ENCODE measurements at places on chromosomes 6 and 20. TPM values are rescaled to one million over a fixed set of nuclear protein-coding genes. Genes with fewer than 3 reads are reported as not detected.

Gene PRSS16
- 0.99 TPM for total RNA-seq

- DNase-seq, result no peak
Observed at GRCh38 chr20:35776513-35777101, 4.8 kb downstream of the PHF20 start.

Gene ZFP57
- 0.59 TPM for total RNA-seq

Gene TMEM244
- 4.2 TPM for total RNA-seq

Gene DCDC2
- total RNA-seq, result 1.2 TPM

- no peak for DNase-seq
Observed at GRCh38 chr6:163255265-163255664, 159.3 kb upstream of the QKI start.

DNA sequence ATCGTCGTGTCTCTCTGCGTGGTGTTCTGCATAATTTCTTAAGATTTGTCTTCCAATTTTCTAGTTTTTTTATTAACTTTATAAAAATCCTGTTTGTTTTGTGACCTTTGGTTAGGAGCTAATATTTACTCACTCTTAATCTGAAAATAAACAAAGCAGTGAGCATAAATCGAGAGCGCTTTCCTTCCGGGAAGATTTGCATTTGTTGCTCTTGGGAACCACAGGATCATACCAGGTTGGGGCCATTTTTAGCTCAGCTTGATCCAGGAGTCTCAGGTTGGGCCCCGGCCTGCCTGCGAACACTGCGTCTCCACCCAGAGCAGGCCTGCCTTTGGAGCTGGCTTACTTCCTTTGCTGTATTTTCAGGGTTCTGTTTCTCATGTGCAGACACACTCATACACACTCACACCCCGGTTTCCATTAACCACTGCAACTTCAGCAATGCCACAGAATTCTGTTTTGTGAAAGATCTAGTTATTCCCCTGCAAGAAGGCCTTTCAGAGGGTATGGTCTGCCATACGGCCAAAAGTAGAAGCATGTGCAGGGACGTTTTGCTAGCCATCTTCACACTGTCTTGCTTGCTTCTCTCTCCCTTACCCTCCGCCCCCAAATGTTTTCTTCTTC is 17.3 kb downstream of the BPHL start:
- no peak for DNase-seq

Gene GTSF1L
- total RNA-seq, result not detected

Gene MTFR2
- 0.89 TPM for total RNA-seq

GRCh38 chr6:36297511-36297910 is 27.7 kb downstream of the PNPLA1 start:
- DNase-seq, result no peak

DNA sequence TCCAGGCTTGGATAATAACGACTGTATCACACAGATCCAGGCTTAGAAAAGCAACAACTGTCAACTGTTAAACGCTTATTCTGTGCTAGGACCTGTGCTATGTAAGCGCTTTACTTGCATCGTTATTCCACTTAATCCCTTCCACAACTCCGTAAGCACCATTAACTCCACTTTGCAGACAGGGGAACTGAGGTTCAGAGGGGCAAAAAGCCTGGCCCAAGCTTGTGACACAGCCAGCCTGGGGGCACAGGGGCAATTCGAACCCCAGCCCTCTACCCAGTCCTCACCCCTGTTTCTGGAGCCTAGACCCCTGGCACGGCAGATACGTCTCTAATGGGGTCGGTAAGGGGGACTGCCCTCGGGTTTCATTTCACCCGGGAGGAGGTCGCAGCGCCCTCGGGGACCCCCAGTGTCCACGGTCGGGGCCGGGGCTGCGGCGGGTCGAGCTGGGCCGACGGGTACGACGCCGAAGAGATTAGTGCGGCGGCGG is 411 bp downstream of the DSN1 start:
- DNase-seq, result no peak

Gene LY6G6F
- not detected for total RNA-seq

DNA sequence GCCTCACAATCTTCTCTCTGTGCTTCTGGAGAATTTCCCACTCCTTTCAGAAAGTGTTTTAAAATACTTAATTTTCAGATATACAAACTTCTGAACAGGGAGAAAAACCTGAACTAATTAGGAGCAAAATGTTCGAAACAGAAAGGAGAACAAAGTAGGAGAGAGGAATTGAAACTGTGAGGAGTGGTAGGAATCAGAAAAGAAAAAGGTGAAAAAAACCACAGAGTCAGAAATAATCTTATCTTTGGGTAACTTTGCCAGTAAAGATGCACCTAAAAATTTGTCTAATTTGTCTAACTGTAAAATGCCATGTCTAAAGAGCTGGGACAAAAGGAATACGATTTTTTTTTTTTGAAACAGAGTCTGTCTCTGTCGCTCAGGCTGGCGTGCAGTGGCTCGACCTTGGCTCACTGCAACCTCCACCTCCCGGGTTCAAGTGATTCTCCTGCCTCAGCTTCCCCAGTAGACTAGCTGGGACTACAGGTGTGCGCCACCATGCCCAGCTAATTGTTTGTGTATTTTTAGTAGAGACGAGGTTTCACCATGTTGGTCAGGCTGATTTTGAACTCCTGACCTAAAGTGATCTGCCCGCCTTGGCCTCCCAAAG is 4.7 kb upstream of the RIPOR2 start:
- no peak for DNase-seq

DNA sequence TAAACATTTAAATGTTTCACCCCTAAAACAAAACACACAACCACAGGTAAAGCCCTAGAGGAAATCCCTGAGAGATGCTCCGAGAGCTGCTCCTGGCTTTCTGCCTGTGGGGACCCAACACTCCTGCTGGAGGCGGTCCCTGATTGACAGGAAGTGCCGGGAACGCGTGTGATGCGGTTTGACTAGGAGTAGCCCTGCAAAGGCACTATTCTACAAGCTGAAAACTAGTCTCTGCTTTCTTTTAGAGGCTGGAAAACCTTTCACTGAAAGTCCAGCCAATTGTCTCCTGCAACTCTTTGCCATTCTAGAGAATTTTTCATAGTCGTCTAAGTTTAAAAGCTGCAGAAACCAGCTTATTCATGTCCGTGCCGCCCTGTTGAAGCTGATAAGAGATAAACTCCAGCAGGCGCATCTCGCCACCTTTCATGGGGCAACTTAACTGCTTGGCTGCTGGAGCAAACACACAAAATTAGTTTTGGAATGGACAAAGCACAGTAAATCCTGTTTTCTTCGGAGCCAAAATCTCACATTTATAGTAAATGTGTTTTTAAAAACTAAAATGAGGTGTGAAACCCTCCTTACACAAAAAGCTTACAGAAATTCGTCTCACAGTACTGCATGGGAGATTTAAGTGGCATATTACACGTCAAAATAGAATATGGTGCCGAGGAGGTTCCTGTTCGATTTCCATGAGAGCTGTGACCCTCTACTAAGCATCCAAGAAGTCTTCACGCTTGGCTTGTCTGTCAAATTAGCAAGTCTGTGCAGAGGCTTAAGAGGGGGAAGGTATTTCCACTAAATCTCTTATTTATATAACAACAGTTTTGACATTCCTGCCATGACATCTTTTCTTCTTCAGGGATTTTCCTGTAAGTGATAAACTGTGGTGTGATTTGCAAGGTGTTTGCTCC is 46.9 kb downstream of the DACT2 start:
- DNase-seq, result no peak

- no peak for DNase-seq
Observed at GRCh38 chr20:45611054-45611453, 18.5 kb upstream of the WFDC10A start.

- DNase-seq, result no peak
Observed at GRCh38 chr6:166477647-166478365, 95.1 kb upstream of the MPC1 start.

GRCh38 chr20:46139908-46140482 is 21.9 kb downstream of the CD40 start:
- no peak for DNase-seq

DNA sequence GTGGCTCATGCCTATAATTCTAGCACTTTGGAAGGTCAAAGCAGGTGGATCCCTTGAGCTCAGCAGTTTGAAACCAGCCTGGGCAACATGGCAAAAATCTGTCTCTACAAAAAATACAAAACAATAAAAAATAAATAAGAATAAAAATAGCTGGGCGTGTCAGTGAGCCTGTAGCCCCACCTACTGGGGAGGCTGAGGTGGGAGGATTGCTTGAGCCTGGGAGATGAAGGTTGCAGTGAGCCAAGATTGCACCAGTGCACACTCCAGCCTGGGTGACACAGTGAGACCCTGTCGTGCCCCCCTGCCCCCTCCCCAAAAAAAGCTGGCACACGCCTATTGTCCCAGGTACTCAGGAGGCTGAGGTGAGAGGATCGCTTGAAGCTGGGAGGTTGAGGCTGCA is 35.1 kb upstream of the SRPK1 start:
- no peak for DNase-seq

Data from skin of body (tissue), 3 donors.